ENCODE measurements at places on chromosomes 16 and 17.

GRCh38 chr17:50675627-50676026 lies 32.1 kb downstream of the ANKRD40 start:
- peak; percentile 96 for DNase-seq

GRCh38 chr17:72397687-72398086 lies 276.9 kb downstream of the SOX9 start:
- no peak for DNase-seq

DNA sequence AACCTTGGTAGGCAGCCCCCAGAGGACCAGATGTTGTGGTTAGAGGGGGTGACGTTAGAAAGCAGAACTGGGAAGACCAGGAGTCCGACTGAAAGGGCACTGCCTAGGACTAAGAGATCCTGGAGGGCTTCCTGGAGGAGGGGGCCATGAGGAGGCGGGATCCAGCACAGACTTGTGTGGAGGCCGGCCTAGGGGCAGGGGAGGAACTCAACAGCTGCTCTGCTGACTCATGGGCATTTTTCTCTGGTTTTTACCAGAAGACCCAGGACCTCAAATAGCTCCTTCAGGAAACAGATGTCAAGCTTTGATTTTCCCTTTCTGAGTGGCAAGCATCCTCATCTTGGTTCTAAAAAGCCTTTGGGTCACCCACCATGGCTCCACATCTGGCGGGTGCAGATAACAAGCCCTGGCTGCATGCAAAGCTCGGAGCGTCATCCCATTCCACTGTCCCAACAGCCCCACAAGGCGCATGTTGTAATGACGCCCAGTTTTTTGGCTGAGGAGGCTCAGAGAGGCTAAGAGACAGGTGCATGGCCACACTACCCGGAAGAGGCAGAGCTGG lies 29.0 kb downstream of the IL21R start:
- no peak for DNase-seq

DNA sequence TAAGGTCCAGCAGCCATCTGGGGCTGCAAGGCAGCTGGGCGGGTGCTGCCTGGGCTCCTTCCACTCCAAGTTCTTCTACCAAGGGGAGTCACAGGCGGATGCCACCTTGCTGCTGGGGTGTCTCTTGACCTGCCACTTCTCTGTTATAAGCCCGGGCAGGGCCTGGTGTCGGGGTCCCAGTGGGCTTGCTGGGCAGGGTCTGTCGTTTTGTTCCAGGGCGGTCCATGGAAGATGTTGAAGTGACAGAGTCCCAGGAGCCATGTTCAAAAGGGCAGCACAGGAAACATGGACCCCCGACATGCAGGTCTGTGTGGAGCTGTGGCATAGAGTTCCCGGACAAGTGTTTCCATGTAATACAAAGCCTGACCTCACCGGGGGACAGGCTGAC lies 91.1 kb downstream of the TNFRSF13B start:
- no peak for DNase-seq

- DNase-seq = no peak
Observed at GRCh38 chr17:51505450-51505849, 245.1 kb downstream of the UTP18 start.

DNA sequence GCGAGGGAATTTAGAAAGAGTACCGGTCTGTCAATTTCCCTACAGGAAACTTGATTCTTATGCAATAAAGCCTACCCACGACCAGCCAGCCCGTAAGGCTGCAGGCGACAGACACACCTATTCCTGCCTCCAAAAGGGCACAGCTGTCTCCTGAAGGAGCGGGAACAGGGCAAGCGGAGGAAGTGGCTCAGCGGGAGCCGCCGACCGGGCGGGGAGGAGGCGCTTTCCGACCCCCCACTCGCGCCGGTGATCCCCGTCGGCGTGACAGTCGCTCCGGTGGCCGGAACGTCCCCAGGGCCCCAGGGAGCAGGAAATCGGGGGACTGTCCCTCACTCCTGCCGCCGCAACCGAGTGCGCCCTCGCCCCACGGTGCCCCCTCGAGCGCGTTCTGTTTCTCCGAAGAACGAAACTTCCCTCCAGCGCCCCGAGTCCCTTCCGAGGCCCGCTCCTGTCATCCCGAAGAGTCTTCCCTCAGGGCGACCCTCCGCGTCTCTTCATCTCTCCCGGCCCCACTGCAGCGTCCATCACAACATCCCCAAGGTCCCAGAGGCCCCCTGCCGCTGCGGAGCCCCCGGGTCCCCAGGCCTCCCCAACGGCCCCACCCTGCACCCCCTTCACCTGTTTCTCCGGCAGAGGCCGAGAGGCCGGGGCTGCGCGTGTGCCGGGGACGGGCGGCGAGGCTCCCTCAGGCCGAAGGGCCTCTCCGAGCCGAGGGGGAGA lies 421 bp downstream of the STAT3 start:
- DNase-seq = peak; percentile 76

GRCh38 chr16:4157376-4157825 lies 41.2 kb upstream of the ADCY9 start:
- DNase-seq = no peak

GRCh38 chr17:7139400-7139799 lies 24.8 kb upstream of the ASGR2 start:
- DNase-seq = no peak

- DNase-seq = no peak
Observed at GRCh38 chr16:53600126-53600525, 97.1 kb upstream of the AKTIP start.

- no peak for DNase-seq
Observed at GRCh38 chr17:82664701-82665182, 16.5 kb upstream of the WDR45B start.

- no peak for DNase-seq
Observed at GRCh38 chr17:51169340-51169739, 3.1 kb downstream of the NME2 start.

DNA sequence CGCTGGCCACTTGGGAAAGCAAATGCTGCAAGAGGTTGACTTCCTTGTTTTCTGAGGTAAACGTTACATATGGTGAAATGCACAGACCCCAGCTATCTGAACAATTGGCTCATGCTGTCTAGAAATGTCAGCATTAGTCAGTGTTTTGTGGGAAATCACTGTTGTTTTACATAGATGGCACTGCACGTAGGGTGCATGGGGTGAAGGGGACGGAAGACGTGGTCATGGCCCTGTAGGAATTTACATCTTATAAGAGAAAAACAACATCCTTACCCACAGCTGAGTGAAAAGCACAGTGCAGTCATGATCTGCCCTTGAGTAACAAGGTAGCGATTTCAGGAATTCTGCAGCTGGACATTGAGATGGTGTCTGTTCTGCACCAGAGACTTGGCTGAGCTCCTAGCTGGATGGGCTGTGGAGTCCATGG lies 15.2 kb downstream of the RPTOR start:
- DNase-seq = no peak

DNA sequence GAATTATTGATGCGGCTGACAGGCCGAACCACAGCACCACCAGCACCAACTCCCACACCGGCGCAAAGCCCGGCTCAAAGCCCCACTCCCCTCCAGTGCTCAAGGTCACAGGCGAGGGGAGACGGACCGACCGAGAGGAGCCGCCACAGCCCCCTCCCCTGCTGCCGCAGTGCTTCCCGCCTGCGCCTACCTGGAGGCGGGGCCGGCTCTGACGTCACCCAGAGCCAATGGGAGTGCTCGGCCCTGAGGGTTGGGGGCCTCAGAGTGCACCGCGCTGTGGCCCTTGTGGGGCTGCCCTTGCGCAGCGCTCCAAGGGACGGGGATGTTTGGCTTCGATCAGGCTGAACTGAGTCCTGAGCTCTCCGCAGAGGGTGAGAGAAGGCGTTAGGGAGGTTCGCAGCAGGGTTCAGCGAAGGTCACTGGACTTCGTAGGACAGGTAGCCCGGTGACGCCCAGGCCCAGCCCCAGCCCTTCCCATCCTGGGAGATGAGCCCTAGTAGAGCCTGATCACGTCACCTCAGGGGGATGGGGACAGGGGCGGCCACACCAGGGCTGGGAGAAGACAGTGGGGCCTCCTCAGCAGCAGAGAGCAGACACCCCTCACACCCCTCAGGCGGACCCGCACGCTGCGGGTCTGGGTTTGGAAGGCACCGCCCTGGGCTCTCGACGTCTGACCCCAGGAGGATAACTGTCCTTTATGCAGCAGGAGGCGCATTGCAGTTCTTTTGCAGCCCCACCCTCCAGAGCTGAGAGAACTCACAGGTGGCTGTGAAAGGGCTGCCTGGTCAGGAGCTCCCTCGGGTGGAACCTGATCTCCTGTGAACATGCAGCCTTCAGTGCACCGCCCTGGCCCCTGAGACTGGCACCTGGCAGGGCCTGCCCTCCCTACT lies 1.5 kb downstream of the NDRG4 start:
- DNase-seq = peak; percentile 72

DNA sequence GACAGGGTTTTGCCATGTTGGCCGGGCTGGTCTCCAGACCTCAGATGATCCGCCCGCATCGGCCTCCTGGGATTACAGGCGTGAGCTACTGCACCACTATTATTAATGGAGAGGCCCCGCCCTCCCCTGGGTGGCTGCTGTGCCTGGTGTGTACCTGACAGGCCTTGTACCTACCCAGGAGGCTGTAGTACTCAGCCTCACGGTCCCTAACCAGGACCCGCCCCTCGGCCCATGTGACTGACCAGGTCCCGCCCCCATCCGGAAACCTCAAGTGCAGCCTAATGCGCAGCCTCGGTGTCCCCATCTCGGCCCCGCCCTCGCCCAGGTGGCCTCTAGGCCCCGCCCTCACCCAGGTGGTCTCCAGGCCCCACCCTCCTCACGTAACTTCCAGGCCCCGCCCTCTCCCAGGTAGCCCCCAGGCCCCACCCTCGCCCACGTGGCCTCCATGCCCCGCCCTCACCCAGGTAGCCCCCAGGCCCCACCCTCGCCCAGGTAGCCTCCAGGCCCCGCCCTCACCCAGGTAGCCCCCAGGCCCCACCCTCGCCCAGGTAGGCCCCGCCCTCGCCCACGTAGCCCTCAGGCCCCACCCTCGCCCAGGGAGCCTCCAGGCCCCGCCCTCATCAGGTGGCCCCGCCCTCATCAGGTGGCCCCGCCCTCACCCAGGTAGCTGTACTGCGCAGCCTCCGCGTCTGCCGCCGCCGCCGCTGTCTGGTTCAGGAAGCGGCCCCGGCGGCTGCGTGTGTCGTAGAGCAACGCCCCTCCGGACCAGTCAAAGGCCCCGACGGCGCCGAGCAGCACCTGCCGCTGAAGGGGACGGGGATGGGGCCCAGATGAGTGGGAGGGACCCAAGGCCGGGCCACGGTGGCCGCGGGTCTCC lies 31.0 kb downstream of the HASPIN start:
- DNase-seq = peak; percentile 99

DNA sequence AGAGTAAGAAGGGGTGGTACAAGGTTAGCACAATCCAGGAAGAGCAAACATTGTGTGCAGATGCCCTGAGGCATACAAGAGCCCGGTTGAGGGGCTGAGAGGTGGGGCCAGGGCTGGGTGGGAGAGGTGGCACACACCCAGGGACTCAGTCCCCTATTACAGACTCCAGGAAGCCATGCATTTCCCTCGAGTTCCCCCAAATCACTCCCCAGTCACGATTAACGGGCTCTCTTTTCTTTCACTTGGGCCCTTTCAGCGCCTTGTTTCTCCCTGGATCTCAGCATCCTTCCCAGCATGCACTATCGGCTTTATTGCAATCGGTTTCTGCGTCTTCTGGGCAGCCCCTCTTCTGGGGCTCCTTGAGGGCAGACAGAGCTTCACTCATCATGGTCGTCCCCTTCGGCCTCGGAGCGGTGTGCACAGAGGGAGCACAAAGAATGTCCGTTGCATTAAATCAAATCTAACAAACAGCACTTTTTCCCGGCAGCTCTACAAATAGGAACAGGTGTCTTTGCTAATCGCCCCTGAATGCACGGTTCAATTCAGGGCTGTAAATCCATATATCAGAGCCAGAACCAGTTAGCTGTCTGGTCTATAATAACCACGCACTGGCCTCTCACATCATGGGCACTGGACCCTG lies 184.6 kb upstream of the HSBP1 start:
- DNase-seq = no peak

DNA sequence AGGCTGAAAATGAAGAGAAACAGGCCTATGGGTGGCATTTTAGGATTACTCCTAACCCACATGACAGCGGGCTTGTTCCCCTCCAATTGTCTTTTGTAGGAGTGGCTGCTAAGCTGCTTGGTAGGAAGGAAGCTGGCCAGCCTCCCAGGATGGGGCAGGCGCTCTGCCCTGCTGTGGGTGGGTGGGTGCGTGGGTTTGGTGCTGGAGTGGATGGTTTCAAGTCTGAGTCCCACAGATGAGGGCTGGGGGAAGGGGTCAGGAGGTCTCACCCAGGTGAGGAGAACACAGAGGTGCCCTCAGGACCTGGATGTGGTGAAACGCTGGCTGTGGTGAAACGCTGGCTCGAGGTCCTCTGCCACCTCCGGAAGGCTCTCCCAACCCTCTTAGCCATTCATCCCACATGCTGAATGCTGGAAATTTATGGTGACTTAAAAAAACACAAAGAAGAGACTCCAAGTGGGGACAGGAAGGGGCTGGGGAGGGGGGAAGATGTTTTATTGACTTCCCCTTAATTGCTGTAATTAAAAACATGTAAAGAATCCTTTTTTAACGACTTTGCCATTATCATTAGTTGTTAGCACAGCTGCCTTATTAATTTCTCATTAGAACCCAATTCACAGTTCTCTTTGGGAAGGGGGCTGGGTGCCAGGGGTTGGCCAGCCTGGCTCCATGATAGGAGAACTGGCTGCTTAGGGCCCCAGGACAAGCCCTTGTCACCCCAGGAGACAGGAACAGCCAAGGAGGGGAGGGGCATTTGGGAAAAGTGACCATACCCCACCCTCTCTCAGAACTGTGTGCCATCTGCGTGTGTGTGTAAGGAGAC lies 153.5 kb upstream of the CDC42EP4 start:
- no peak for DNase-seq

GRCh38 chr17:64357191-64357981 lies 33.3 kb downstream of the PECAM1 start:
- DNase-seq = no peak

DNA sequence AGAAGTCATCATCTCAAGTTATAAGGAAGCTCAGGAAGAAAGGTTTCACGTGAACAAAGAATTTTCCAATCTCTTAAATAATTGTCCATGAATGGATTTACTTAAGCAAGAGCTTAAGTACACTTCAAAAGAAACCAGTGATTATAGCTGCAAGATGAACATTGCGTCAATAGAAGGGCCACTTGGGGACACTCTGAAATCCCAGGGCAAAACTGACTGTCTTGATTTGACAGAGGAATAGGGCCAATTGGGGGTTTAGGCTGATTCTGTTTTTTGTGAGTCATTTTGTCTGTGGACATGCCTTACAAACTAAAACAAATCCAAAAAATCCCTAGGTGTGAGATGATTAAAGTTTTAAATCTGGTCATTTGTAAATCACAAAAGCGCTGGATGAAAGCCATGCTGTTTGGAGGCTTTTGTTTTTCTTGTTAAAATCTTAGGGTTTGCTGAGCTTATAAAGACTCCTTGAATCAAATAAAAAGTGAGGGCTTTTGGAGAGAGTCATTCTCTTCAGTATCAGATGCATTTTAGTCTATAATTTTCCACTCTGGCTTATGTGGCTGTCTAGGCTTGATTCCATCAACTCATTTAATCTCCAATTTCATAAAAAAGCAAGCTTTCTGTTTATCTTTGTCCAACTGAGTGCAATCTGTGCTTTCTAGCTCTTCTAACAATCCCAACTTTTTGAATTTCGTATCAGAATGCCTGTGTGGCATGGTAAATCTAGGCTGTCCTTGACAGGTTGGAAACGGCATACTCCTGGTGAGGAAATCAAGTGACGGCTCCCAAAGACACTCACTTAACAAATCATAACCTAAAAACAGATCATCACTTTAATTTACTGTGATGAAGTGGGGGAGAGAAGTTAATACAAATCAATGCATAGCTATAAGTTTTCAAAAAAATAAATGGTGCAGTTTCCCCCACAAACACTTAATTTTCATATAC lies 98.2 kb upstream of the SOX9 start:
- no peak for DNase-seq

- no peak for DNase-seq
Observed at GRCh38 chr17:8122422-8122923, 1.4 kb downstream of the HES7 start.

Measured in body of pancreas (tissue), 4 donors.